ENCODE measurements at places on chromosomes 6 and 20.

GRCh38 chr6:72784581-72784980 is 162.7 kb downstream of the KCNQ5 start:
- DNase-seq: no peak

DNA sequence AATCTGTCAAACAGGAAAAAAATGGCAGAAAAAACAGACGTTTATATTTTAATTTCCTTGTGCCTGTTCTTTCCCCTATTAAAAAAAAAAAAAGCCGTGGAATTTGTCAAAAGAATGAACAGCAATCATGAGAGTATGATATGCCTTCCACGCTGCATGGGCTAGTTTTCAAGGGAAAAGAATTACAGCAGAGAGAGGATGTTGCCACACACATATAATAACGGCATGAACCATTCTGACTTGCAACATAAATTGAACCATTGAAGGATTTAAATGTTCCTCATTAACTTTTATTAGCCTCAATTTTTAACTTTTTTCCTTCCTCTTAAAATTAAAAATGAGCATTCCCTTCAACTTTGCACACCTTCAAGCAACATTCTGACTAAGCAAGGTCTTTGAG is 301.8 kb downstream of the FOXC1 start:
- no peak for DNase-seq

DNA sequence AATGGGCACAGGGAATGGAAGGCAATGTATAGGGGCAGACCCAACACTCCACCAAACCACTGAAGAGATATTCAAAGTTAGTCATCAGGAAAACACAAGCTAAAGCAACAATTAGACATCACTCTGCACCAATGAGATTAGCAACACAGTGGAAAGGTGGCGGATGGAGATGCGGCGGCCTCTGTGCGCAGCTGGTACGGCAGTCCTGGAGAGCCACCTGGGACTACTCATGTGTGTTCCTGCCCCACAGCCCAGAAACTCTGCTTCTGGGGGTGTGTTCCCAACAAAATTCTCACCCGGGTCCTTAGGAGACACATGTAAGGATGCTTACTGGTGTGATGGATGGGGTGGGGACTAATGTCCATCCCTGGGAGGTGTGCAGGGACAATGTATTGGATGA is 82.4 kb downstream of the DHX35 start:
- DNase-seq: no peak

DNA sequence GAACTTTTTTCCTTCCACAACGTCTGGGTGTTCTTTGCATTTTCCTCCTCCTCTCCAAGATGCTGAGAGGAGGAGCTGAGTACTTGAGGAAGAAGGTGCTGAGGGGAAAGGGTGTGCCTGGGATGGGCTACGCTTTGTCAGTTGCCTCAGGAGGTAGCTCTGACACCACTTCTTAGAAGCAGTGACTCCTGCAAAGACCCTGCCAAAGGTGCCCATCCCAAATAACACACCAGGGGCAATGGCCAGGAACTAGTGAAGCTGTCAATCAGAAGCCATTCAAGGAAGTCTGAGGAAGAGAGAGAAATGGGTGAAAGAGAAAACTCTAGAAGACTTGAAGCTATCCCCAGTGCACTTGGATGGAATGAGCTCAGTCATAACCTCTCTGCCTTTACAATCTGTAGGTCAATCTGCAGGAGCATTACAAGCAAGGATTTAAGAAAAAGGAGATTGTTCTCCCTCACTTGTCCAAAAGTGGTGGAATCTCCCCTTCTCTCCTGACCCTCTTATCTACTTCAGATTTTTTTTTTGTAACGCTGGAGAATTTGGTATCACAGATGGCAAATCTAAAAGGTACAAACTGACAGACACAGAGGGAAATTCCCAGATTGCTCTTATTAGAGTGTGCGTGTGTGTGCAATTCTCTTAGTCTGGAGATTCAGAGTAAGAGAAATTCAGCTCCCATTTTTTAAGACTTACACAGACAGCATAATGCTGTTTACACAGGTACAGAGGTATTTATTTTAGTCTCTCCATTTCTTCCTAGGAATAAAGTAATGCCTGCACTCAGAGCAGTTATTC is 242.6 kb downstream of the GMPR start:
- no peak for DNase-seq

- no peak for DNase-seq
Measured at GRCh38 chr20:63136296-63136695, 79.6 kb downstream of the YTHDF1 start.

DNA sequence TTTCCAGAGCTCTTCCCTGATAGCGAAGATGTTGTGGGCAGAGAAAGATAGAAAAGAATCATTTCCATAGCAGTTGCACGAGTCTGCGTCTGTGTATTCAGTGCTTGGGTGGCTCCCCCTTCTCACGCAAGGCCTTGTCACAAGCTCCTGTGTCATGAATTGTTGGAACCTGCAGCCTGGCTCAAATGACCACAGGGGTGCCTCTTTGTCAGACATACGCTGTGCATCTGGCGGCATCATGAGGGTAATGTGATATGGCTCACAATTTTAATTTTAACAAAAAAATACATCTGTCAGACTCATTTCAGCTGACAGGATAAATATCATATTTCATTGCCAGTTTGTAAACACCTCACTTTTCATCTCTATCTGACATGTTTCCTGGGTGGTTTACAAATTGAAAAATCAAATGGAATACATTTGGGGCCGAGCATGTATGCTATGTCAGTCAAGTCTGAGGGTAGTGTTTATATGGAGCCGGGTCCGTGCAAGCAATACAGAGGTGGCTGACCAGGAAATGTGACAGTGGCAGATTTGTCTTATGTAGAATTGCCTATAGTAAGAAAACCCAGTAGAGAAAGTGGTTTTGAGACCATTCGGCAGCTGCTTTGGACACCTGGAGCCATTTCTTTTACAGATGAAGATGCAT is 90.9 kb downstream of the CAP2 start:
- DNase-seq: no peak

- no peak for DNase-seq
Measured at GRCh38 chr20:36865076-36865860, 10.7 kb upstream of the TLDC2 start.

DNA sequence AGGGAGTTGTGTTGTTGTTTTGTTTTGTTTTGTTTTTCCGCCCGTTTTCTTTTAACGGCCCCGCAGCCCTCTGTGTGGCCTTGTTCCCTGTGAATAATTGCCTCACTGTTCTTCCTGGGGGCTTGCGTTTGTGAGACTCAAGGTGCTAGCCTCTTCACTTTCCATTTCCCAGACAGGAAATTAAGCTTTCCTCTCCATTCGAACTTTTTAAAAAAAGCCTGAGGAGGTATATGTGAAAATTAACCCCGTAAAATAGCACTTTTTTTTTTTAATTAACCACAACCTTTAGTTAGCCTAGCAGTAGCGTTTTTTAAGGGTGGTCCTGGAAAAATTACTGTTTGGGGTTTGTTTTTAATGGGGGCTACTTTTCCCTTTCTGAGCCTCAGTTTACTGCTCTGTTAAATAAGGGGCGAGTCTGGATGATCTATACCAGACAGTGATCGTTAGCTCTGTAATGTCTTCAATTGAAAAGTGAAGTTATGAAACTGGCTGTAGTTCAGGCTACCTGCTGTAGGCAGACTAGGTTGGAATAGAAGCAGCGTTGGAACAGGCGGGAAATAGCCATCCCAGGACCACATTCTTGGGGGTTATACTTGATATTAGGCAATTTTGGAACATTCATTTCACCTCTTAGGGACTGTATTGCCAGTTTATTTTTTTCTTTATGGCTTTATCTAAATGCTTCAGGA is 1.7 kb downstream of the STX16 start:
- no peak for DNase-seq

GRCh38 chr20:47273591-47274235 is 82.8 kb downstream of the ZMYND8 start:
- DNase-seq: no peak

DNA sequence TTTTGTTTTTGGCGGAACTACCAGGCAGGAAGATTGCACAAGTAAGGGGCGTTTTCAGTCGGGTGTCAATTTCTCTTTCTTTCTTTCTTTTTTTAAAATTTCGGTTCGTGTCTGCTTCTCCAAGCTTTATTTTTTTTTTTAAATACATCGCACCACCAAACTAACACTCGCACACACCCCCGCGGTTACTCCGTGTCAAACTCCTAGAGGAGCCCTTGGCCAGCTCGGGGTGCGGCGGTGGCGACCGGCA is 338 bp downstream of the UTRN start:
- peak; percentile 19 for DNase-seq

DNA sequence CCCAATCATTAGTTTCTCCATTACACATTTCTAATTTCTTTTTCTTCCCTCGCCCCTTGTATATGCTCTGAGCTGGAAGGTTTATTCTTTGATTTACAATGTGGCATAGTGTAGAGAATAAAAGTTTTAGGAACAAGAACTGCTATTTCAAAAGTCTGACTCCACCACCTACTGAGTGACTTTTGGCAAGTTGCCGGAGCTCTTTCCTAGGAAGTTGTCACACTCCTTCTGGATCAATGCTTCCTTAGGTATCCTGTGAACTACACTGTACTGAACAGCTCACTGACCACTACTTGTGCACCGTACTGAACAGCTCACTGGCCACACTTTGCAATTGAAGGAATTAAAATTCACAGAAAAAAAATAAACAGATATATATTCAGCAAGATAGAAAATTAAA is 458.2 kb downstream of the FRK start:
- DNase-seq: no peak

DNA sequence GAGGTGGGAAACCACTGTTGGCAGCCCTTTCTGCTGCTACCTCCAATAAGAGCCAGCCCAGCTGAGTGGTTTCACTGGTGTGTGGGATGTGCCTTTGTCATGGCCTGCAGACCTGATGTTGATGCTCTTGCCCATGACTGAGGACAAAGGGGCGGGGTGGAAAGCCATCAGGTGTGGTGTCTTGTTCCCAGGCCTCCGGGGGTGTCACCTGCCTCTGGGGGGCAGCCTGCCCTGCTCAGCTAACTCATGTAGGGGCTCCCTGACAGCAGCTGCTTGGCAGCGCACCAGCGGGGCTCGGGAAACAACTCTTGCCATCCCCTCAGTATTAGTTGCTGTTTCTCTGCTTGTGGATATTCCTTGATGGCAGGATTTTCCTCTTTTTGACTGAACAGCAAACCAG is 91.3 kb downstream of the LYRM2 start:
- DNase-seq: no peak

DNA sequence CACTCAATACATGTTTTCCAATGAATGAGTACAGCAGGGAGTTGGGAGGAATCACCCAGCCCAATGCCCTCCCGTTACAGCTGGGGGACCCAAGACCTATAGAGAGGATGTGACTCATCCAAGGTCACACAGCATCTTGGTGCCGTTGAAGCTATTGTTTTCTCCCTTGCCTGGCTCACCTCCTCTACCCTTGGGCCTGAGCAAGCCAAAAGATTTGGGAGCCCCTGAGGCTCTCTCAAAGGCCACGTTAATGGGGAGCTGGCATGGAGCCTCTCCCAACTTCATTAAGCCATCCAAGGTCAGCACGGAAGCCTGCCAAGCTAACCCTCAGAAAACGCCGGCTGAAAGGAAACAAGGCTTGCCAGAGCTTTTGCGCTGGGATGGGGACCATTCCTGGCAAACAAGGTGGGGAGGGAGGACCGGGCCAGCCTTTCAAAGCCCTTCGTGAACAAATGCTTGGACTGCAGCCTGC is 30.4 kb downstream of the KCNB1 start:
- no peak for DNase-seq

GRCh38 chr6:139030228-139030963 is 1.9 kb downstream of the ABRACL start:
- DNase-seq: peak; percentile 40

- DNase-seq: no peak
Measured at GRCh38 chr6:31663126-31663960, 1.5 kb downstream of the GPANK1 start.

- DNase-seq: no peak
Measured at GRCh38 chr6:152380993-152381898, 255.9 kb downstream of the SYNE1 start.

- DNase-seq: no peak
Measured at GRCh38 chr6:169289619-169290339, 36.1 kb upstream of the THBS2 start.

- no peak for DNase-seq
Measured at GRCh38 chr6:85594197-85594930, 706 bp upstream of the SNX14 start.

DNA sequence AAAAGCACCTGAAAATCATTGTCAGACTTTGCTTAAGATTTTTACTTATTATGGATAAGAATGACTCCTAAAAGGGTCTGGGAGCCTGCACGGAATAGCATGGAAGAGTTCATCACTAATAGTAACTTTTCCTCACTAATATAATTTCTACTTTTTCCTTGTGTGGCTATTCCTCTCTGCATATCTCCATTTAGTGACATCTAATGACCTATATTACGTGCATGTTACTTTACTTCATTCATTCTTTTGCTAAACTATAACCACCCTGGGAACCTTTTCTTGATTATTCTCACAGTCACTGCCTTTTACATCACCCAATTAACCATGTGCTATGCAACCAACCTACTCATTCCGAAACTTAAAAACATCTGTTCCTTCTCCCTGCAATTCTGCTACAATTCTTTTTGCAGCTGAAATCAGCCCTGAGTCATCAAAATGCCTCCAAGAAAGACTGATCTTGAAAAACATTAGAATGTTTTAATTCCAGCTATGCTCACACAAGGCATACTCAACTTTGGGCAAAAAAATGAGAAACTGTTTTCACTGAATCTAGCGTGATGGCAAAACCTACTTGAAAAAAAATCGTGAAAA is 313.3 kb downstream of the RNGTT start:
- DNase-seq: no peak

DNA sequence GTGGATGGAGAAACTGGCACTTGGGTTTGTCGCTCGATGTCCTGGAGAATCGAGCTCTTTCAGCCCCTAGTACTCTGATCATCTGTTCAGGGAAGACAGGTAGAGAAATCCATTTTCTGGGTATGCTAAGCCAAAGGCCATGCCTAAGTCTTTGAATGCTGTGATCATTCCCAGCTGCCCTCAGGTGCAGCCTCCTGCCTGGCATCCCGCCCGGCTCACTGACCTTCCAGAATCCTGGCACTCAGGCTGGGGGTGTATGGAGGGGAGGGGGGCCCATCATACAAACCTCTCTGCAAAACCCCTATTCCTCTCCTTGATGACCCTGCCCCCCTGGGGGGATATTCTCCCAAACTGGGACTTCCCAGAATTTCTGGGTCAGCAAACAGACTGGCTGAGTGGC is 28.6 kb downstream of the C20orf203 start:
- no peak for DNase-seq

DNA sequence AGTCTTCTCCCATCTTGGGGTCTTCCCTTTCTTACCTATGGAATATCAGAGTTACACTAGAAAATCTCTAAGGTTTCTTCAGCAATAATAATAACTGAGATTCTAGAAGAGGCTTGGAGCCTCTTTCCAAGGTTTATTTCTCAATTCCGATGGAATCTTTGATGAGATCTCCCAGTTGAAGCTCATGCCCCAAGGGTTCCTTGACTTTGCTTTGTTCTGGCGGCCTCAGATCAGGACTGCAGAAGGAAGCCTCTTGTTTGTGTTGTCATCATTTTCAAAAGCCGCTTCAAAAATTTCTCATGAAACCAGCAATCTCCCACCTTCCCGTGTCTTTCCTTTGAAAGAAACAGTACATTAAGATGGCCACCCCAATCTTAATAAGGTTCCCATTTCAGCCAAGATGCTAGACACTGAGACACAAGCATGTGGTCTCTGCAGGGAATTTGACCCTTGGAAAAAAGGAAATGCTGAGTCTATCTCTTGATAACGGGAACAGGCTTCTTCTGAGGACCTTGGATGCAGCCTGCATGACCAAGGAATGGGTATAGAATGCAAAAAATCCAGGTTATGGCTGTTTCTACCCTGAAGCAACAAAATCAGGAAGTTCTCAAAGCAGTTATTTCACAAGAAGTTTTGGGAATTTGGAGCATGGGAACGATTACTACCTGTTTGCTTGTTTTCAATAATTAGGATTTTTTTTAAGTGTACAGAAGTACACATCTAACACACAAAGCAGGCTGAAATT is 141.6 kb downstream of the CD24 start:
- DNase-seq: no peak

Data from CD4-positive, alpha-beta T cell treated with Interleukin-17A for 4 hours (primary cell).